ENCODE measurements at places on chromosomes 1 and 21.

DNA sequence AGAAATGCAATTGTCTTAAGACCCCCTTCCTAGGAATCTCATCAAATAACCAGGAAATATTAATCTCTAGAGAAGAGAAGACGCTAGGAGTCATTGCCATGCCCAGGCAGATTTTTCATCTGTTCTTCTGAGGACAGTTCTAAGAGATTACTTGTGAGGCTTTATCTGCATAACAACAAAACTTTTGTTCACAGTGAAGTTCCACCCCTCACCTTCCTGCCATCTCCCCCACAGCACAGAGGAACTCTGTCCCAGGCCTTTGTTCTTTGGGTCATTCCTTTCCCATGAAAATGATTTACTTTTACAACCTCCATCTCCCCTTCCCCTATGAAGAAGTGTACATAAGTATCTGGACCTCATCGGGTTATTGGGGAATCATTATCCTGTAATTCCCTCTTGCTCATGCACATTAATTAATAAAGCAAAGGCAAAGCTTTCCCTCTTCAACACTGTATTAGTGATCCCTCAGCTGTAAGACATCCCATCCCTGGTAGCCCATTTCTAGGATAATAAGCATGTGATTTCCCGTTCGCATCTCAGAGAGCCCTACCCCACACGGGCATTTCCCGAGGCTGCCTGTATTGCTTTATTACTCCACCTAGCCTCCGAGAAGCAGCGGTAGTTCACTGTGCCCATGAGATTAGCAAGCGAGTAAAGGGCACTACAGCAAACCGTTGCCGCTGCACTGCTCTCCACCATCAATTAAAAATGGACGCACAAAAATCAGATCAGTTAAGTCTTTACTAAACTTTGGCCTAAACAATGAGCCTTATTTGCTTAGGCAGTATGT is 384.4 kb upstream of the CAMK1G start:
- DNase-seq, result no peak

DNA sequence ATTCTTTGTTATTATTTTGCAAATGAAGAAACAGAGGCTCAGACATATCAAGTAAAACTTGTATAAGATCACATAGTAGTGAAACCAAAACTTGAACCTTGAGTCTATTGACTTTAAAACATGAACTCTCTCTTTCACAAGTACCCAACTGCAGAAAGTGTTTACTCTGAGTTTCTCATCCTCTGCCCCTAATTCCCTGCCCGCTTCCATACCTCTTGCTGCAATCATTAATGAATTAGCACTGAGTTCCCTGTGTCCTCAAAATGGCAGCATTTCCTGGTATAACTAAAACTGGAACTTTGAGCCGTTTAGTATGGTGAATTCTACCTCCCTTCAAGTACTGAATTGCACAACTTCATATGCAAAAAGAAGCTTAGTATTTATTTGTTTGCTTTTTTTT is 147.7 kb upstream of the DNAH14 start:
- DNase-seq, result no peak

GRCh38 chr1:43622901-43623780 is 26.8 kb upstream of the KDM4A start:
- no peak for DNase-seq

DNA sequence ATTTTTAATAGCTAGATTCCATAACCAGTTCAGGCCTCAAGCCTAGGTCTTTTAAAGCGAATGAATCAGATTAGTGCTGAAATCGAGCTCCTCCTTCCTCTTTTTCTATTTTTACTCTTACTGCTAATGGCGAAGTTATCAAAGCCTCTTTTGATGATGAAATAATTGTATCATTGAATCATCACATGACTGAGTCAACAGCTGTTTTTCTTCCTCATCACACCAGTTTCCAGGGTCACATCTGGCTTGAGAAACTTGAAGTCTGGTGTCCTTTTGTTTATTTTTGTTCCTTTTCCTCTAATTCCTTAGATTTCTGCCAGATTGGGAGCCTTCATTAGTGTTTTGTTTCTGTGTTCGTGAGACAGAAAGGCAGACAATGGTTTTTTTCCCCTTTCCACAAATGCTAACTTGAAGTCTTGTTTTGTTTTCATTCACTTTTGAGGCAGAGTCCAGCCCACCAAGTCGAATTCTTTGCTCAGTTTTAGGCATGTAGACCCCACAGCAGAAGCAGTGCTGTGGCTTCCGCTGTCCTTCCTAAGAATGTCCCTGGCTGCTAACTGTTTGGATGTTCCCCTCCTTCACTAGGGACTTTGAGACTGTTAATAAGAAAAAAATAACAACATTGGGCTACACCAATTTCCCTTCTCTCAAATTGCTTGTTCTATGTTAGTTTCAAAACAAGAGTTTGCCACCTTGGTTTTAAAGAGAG is 51.9 kb upstream of the FMOD start:
- no peak for DNase-seq

DNA sequence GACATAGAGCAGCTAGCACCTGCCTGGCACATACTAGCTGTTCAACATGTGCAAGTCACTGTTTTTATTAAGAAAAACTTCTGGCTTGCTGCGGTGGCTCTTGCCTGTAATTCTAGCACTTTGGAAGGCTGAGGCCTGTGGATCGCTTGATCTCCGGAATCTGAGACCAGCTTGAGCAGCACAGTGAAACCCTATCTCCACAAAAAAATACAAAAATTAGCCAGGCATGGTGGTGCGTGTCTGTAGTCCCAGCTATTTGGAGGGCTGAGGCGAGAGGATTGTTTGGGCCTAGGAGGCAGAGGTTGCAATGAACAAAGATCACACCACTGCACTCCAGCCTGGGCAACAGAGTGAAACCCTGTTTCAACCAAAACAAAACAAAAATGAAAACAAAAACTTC is 27.7 kb upstream of the C8B start:
- DNase-seq, result no peak

DNA sequence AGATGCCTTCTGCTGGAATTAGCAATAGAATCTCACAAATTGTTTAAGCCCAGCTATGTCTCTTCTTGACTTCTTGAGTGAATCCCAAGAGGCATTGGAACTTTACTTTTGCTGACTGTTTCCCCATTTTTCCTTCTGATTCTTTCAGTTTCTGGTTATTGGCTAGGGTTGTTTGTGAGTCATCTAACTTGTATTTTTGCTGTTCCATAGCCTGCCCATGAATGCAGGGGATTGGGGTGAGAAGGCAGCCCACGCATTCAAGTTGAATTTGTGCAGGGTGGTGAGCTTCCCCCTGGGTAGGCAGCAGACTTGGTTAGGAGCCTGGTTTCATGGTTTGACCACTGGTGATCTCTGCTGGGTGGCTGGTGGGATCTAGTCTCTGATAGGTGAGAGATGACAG is 10.4 kb upstream of the KLF17 start:
- DNase-seq, result no peak

DNA sequence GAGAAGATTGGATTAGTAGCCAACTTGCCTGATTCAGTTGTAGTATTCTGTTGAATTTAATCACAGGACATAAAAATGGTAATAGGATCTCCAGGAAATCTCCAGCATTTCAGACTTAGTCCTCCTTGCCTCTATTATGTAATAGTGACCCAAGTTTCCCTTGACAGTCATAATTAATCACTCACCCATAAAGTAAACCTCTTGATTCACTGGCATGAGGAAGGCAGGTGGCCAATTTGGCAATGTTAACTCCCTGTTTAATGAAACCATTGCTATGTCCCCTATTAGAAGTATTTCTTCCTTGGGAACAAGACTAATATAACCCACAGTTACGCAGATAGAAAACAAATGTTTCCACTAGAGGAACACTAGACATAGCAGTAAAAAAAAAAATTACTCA is 604.8 kb upstream of the CXADR start:
- DNase-seq, result no peak

GRCh38 chr1:212452323-212453155 is 19.8 kb downstream of the NENF start:
- no peak for DNase-seq

GRCh38 chr1:61358770-61359455 is 276.6 kb downstream of the NFIA start:
- no peak for DNase-seq

DNA sequence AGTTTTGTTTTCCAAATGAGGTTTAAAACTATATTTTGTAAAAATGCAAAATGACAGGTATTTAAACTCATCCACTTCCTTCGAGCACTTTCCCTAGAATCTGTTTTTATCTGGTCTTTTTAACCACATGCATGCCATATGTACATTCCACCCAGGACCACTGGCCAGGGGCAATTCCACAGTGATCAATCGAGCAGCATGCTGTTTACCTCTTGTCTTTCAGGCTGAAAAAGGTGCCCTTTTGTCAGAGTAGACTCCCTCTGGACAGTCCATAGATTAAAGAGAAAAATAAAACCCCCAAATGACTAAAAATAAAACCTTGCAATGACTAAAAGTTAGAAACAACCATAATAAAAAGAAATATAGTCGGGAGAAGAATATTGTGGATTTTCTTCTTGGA is 313.3 kb downstream of the LMO4 start:
- DNase-seq, result no peak

- peak; percentile 33 for DNase-seq
Observed at GRCh38 chr1:34924759-34925555, 4.5 kb downstream of the DLGAP3 start.

DNA sequence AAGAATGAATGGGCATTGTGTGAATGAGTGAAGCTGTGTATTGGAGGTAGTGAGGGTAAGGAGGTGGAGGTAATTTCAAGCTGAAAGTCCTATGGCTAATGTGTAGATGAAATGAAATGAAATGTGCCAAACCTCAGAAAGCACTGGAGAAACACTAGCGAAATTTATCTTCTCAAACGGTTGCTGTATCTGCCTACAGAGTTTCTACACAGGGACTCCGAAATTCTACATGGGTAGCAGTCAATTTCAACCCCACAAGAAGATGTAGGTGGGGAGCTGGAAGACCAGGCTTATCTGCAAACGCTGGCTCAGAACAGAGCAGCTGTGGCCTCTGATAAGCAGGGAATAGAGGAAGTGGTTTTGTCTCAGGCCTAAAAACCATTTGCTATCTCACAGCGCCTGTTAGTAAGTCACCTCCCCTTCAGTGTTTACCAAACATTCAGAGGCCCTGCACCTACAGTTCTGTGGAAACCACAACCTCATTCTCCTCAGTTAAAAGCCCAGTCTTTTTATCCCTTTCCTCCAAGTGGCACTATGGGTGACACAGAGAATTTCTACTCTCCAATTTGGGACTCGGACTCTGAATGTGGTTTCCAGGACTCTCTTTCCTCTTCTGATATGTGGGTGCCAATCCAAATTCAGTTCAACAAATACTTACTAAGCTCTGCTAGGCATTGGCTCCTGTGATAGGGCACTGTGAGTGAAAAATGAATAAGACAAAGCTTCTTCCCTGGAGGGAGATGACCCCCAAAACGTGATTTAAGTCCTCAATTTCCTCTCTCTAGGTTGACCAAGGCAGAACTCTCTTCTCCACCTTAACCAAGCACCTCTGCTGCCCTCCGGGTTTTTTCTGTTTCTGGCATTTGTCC is 17.2 kb upstream of the SLAMF6 start:
- peak; percentile 81 for DNase-seq

- DNase-seq, result no peak
Observed at GRCh38 chr1:169723763-169724162, 10.1 kb downstream of the SELE start.

- peak; percentile 64 for DNase-seq
Observed at GRCh38 chr21:43866659-43867331, 1.8 kb downstream of the AGPAT3 start.

DNA sequence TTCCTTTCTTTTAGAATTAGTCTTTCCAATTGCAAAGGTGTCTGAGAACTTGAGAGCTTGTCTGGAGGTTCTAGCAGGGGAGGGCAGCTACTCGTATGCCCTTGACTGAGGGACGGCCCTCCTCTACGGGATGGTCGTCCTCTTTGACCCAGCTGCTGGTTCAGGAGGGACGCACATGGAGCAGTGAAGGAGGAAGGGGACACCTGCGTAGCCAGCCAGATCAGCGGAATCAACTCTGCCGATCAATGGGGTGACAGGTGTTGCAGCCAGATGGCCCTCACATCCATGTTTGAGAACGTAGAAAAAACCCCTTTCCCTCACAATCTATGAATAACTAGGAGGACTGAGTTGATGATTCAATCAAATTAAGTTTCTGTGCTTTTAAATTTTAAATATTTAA is 15.7 kb upstream of the A3GALT2 start:
- DNase-seq, result no peak

- DNase-seq, result no peak
Observed at GRCh38 chr1:171254859-171255258, 6.6 kb downstream of the FMO1 start.

DNA sequence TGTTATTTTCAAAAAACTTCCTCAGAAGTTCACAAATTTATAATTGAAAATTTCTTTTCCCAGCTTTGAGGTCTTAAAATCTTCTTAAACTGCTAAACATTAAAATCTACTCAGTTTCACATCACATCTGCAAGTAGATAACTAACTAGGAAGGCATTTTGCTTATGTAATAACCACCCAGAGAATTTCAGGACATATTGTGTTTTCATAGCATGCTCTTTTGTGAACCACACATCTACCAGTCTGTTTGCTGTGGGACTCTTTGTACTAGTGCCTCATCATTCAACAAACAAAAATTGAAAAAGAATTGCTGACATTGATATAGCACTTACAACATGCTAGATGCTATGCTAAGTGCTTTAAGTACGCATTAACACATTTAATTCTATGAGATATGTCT is 31.6 kb upstream of the C1orf146 start:
- no peak for DNase-seq

- no peak for DNase-seq
Observed at GRCh38 chr1:162676087-162676486, 43.8 kb downstream of the DDR2 start.

DNA sequence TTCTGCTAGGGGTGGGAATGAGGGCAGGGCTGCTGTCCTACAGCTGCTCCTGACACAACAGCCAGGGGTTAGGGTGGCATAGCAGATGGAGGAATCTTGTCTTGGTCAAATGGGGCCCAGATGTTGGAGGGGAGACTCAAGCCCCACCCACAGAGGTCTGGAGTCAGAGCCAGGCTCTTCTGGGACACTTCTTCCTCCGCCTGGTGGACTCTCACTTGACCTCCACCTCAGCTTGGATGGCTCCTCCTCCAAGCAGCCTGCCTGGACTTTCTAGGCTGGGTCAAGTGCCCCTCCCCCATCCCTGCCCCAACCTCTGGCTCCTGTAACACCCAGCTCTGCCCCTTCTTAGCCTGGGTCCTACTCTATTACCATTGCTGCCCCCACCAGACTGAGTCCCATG is 35.5 kb downstream of the EPHA2 start:
- DNase-seq, result no peak

- DNase-seq, result peak; percentile 29
Observed at GRCh38 chr21:36113647-36114428, 21.0 kb upstream of the CBR3 start.

DNA sequence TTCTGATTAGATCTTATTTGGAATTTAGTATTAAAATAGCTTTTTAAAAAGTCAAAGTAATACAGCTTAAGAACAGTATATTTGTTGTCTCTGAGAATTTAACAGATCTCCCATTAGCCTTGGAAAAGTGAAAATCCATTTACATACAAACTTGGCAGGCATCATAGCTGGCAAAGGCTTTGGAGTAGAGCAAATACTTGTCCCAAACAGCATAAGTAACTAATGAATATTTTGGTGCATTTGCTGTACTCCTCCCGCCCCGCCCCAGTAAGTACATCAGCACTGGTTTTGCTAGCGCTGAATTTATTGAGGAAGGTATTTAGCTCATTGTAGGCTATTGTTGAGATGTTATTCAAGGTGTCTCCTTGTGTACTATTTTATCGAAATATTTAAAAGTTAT is 417.7 kb upstream of the KAZN start:
- DNase-seq, result no peak

GRCh38 chr1:85048296-85049064 is at the start of gene MCOLN3:
MCOLN3 (minus strand) TSS chr1:85048500; CDS start chr1:85045360, 3,140 bp downstream.
- DNase-seq, result peak; percentile 39
